ENCODE measurements at places on chromosomes 7 and 10.

DNA sequence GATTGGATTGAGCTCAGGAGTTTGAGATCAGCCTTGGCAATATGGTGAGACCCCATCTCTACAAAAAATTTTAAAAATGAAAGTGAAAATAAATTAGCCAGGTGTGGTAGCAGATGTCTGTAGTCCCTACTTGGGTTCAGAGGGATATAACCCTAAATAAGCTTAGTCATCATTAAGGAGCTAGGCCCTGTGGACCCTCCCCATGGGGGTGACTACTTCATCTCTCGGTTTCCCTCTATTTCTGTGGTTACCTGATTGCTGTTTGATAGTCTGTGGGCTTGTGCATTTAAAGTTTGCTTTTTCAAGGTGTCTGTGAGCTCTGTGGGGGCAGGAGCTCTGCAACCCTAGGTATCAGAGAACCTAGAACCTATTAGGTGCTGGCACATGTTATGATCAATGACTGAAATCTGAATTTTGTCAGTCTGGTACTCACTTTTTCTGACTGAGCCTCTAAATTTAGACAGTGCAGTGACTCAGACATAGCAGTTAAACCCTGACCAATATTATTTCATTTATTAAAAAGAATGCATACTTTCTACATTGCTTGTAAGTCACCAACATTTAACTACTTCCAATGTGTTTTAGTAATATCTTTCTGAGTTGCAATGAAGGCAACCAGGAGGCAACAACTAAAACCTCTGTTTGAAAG, 8.1 kb upstream of the CUZD1 start:
- peak overlapping the region; percentile 45 for H3K27ac ChIP-seq
- H3K36me3 ChIP-seq = peaks cover 9% of the 10 kb centered on the region

DNA sequence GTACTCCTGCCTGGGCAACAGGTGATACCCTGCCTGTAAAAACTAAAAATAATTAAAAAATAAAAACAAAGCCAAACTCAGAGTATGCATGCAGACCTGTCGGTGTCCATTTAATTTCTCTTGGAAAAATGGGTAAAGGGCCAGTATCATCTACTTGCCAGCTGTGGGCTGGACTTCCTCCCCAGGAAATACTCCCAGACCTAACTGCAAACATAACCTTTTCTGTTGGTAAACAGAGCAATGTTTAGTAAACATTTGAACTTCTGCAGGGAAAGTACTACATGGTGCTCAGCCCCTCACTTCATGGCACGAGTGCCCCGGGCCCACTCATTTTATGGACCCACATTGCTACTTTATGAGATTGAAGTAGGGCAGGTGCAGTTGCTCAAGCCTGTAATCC, 10.2 kb upstream of the TMEM248 start:
- H3K4me3 ChIP-seq = no peak overlapping the region
- peaks cover 3% of the 10 kb centered on the region for H3K36me3 ChIP-seq
- H3K27ac ChIP-seq = peak overlapping the region; percentile 31
- no peaks in the 10 kb centered on the region for H3K4me1 ChIP-seq

DNA sequence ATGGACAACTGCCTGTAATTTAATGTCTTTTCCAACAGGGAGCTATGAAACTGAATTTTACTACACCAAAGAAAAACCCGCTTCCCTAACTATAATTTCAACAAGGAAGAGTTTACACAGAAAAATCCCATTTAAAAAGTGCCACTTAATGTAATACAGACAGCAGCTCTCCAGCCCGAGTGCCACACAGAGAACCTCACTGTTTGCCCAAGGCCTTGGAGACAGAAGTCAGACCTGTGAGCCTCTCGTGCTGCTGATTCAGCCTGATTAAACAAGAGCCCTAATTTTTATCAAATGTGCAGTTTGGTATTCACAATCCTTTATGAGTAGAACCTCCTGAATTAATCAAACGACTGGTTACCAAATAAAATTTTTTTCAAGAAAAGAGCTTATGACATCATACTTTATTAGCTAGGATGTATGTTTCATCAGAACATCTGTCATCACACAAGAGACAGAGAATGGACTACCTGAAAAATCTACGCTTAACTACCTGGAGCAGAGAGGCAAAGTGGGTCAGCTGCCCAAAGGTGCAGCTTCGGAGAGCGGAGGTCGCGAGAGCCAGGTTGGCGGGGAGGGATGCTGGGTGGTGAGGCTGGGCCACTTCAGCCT, 543.6 kb downstream of the SDK1 start:
- no peak overlapping the region for H3K27ac ChIP-seq
- H3K4me1 ChIP-seq = no peaks in the 10 kb centered on the region
- H3K36me3 ChIP-seq = no peaks in the 10 kb centered on the region
- no peak overlapping the region for H3K4me3 ChIP-seq

DNA sequence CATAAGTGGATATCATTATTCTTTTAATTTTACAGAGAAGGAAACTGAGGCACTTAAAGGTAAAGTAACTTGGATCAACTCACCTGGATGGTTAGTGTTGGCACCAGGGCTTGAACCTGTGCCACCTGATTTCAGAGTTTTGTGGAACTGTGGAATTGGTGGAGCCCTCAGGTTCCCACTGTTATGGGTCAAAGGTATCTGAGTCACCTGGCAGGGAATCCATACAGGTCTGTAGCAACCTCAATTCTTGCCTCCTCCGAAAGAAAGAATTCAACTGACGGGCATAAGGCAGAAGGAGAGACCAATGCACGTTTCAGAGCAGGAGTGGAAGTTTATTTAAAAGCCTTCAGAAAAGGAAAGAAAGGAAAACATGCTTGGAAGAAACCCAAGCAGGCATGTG, 25.2 kb upstream of the ADAMTS14 start:
- no peak for DNase-seq
- no peak overlapping the region for H3K27ac ChIP-seq
- no peak overlapping the region for H3K4me3 ChIP-seq
- H3K27me3 ChIP-seq = no peaks in the 10 kb centered on the region
- H3K36me3 ChIP-seq = no peaks in the 10 kb centered on the region
- H3K4me1 ChIP-seq = peaks cover 3% of the 10 kb centered on the region

DNA sequence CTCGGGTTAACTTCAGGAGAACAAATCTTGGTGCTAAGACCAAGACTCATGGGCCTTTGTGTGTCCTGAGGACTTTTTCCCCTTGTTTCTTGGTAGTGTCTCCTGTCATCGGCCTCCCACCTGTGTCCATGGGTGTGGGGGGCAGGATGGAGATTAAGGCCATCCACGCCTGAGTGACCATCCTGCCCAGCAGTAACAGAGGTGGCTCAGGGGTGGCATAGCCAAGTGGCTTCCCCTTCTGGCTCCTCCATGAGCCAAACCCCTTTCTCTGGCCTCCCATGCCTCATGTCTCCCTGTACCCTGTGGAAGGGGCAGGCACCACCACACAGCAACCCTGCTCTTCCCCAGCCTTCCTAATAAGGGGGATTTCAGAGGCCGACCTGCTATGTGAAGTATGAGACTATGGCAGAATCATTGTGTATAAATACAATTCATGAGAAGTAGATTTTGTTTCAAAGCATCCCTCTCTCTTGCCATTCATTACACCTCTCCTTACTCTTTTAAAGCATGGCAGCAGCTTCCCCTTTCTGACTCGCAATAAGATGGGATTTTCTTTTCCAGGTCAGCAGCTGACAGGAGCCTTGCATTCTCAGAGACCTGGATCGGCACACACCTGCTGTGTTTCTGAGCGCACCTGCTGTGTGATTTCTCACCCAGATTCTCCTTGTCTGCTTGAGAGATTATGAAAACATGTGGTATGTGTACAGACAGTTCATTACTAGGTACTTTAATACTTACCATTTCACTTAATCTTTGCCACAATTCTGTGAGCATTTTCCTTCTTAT, 102.5 kb downstream of the XPNPEP1 start:
- no peak overlapping the region for H3K4me3 ChIP-seq
- DNase-seq = no peak
- H3K27me3 ChIP-seq = peaks cover 56% of the 10 kb centered on the region
- no peak overlapping the region for H3K27ac ChIP-seq

DNA sequence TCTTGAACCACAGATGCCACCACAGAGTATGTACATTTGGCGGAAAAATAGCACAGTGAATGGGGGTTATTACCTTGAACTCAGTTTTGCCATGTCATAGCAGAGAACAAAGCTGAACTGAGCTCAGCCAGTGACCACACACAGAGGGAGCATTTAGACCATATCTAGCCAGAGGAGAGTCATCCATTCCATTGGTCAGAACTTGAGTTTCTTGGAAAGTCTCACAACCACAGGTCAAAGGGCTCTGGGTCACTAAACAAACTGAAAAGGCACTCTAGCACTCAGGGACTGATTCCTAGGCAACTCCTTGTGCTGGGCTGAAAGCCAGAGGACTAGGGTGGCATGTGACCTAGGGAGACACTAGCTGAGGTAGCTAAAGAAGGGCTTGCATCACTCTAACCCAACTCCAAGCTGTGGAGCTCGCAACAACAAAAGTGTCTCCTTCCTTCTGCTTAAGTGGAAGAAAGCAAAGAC, 239.7 kb upstream of the SEMA3D start:
- no peaks in the 10 kb centered on the region for H3K4me1 ChIP-seq
- no peak overlapping the region for H3K27ac ChIP-seq
- DNase-seq = no peak

- H3K4me3 ChIP-seq = peak overlapping the region; percentile 89
- H3K27me3 ChIP-seq = no peaks in the 10 kb centered on the region
- H3K36me3 ChIP-seq = peaks cover 46% of the 10 kb centered on the region
- H3K27ac ChIP-seq = peak overlapping the region; percentile 99
These were observed 84.8 kb downstream of the FAM53B start for GRCh38 chr10:124659380-124659779.

DNA sequence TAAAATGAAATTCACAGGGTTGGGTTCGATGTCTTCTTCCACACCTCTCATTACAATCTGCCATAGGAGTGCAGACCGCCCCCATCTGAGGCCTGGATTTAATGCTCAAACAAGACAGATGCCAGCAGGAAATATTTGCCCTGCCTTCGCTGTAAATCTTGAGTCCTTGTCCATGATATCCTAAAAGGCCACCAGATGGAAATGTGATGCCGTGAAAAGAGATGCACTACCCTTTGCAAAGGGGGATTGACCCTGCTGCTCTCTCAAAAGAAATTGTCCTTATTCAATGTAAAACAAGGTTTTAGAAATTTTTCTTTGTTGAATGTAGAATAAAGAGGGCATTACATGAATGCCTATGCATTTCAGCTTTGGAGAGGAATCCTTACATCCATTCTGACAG, 37.5 kb downstream of the AGAP4 start:
- H3K36me3 ChIP-seq = no peaks in the 10 kb centered on the region
- peaks cover 9% of the 10 kb centered on the region for H3K27me3 ChIP-seq
- H3K27ac ChIP-seq = no peak overlapping the region
- H3K4me1 ChIP-seq = no peaks in the 10 kb centered on the region
- DNase-seq = no peak
- H3K4me3 ChIP-seq = no peak overlapping the region

GRCh38 chr10:80289451-80290287, at the start of gene MAT1A:
Gene MAT1A (minus strand): TSS chr10:80289658. CDS start chr10:80289423, 235 bp downstream.
- H3K36me3 ChIP-seq = no peaks in the 10 kb centered on the region
- H3K27ac ChIP-seq = no peak within 1 kb of the TSS
- peaks cover 2% of the 10 kb centered on the region for H3K4me1 ChIP-seq
- DNase-seq = no peak

DNA sequence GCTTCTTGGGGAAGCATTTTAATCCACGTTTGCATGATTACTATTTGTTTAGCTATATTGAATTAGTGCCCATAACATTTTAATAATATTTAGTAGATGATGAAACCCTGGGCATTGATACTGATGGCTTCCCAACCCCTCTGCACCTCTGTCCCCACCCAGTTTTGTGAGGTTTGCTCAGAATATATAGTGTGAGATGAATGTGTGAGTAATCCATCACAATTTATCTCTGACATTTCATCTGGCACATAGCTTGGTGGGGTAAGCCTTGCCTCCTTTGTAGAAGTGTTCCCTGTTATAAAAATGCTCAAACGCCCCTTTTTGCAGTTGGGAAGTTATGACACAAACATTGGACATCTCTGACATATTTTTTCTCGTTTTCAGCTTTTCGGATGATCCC, 104.2 kb downstream of the WNT2 start:
- H3K4me1 ChIP-seq = peaks cover 2% of the 10 kb centered on the region
- no peak overlapping the region for H3K27ac ChIP-seq
- no peak for DNase-seq
- H3K36me3 ChIP-seq = no peaks in the 10 kb centered on the region
- H3K4me3 ChIP-seq = no peak overlapping the region

DNA sequence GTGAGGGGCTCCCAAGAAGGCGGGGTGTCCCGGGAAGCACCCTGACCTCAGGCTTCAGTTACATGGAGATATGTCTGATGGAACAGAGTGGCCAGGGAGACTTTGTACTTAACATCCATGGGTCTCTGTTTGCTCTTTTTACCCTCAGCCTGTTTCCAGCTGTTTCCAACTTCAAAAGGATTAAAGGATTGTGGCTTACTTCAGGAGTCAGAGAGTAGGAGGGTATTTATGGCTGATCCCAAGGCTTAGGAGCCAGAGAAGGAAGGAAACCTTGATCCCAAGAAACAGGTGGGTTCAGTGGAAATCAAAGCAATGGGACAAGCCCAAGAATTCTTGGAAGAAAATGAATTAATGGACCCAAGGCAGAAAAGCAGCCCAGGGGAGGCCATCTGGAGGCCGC, 37.7 kb upstream of the ZNF438 start:
- no peaks in the 10 kb centered on the region for H3K4me1 ChIP-seq
- H3K36me3 ChIP-seq = no peaks in the 10 kb centered on the region
- no peak overlapping the region for H3K27ac ChIP-seq
- H3K4me3 ChIP-seq = no peak overlapping the region

DNA sequence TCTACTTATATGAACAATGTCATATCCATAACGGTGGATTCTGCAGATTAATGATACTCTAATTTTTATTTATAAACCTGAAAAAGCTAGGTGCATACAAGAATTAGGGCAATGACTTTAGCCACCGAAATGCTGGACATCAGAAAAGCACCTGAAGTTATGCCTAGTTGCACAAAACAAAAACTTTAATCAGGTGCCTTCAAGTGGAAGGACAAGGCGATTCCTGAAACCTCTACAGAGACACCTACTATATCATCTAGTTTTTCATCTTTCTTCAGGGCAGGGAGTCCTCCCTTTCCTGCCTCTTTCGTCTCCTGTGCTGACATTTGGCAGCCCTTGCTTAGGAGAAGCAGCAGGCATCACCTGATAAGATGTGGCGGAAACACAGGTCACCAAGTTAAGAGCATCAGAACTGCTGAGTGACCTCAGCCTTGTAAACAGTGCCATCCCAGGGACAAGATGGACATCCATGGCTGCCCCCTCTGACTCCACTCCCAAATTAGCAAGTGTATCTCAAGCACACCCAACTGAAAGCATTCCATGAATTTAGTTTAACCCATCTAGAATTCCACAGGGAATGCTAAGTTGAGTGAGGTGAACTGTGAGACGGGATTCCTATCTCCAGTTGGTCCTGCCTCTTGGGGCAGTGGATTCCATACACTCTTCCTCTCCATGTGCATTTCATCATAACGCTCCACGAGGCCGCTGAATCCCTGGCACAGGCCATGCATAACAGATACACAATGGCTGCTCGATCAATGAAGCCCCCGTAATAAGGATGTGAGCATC, 5.8 kb downstream of the ITPRIP start:
- H3K36me3 ChIP-seq = peaks cover 56% of the 10 kb centered on the region
- peak overlapping the region; percentile 83 for H3K4me3 ChIP-seq
- peaks cover 83% of the 10 kb centered on the region for H3K4me1 ChIP-seq
- no peaks in the 10 kb centered on the region for H3K27me3 ChIP-seq
- DNase-seq = no peak

- DNase-seq = no peak
- H3K4me1 ChIP-seq = peaks cover 24% of the 10 kb centered on the region
- peaks cover 4% of the 10 kb centered on the region for H3K36me3 ChIP-seq
- no peak overlapping the region for H3K27ac ChIP-seq
- no peak overlapping the region for H3K4me3 ChIP-seq
- H3K27me3 ChIP-seq = peaks cover 9% of the 10 kb centered on the region
These were observed 3.1 kb upstream of the IRF5 start for GRCh38 chr7:128934361-128935341.

All from effector memory CD8-positive, alpha-beta T cell (primary cell).